ENCODE measurements at places on chromosomes 16 and 17. TPM values are rescaled to one million over a fixed set of nuclear protein-coding genes. Genes with fewer than 3 reads are reported as not detected.
A peak's percentile ranks its signal among the peaks of the same experiment; 100 is the strongest.

BAHCC1 gene
- not detected for total RNA-seq

SKAP1 gene
- total RNA-seq: 60.5 TPM

SPNS3 gene
- total RNA-seq: 20.4 TPM

CNTNAP1 gene
- 1.5 TPM for total RNA-seq

SLFN14 gene
- not detected for total RNA-seq

CD300LB gene
- total RNA-seq: not detected

ITGB4 gene
- 0.83 TPM for total RNA-seq

PRSS22 gene
- total RNA-seq: not detected

SYNGR3 gene
- total RNA-seq: 5.7 TPM

ERAL1 gene
- total RNA-seq: 60.4 TPM

ITGB3 gene
- not detected for total RNA-seq

VWA3A gene
- not detected for total RNA-seq

KRTAP2-2 gene
- total RNA-seq: not detected

UMOD gene
- not detected for total RNA-seq

EVPLL gene
- total RNA-seq: not detected

SRSF2 gene
- 241 TPM for total RNA-seq

DNA sequence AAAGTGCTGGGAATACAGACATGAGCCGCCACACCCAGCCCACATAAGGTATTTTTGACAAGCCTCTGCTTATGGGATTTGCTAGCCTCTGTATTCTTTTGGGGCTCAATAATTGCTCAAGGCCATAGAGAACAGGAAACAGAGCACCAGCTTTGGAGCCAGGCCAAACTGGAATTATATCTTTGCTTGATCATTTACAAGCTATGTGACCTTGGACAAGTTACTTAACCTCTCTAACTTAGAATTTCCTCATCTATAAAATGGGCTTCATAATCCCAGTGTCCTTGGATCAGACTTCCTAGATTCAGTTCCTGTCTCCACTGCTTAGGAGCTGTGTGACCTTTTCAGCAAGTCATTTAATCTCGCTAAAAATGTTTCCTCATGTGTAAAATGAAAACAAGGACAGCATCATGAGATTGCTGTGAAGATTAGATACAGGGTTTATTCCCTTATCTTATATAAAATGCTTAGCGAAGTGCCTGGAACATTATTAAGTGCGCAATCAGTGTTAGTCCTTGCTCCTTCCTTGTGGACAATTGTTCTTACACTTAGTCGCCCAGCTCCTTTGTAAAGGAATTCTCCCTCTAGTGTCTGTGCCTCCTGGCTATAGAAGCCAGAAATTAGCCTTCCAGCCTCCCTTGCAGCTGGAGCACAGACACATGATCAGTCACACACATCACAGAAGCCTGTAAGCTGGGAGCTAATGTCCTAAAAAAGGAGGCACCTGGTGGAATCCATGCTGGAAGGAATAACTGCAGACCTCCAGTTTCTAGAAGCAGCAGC, 16.6 kb downstream of the KRT9 start:
- DNase-seq: no peak

- DNase-seq: no peak
Measured at GRCh38 chr16:53103811-53104210, 49.0 kb downstream of the CHD9 start.

- no peak for DNase-seq
Measured at GRCh38 chr16:52123842-52124241, 423.1 kb downstream of the TOX3 start.

- DNase-seq: no peak
Measured at GRCh38 chr16:51236583-51236982, 85.5 kb upstream of the SALL1 start.

GRCh38 chr16:64617836-64618476, 503.9 kb downstream of the CDH11 start:
- no peak for DNase-seq

GRCh38 chr16:79909571-79909970, 309.0 kb upstream of the MAF start:
- no peak for DNase-seq

DNA sequence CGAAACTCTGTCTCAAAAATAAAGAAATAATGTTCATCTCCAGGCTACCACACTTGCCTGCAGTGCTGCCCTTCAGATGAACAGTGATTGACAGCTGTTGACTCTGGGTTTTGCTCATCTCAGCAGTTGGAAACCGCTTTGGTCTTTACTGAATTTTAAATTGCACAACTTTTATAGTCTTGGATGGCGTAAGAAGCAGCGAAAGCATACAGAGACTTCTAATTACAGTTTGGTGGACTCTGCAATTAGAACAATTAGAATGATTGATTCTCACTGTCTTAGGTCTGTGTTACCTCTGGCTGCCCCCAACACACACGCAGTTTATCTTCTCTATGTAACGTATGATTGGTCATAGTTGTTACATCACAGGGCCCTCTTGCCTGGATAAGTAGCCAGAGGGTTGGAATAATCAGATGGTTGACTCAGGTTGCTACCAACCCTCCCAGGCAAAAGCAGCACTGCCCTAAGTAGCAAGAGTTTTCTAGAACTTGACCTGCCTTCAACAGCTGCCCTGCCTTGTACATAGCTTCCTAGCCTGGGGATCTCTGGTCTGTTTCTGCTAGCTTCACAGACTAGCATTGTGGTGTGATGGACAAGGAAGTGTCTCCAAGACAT, 1.9 kb upstream of the NAT9 start:
- no peak for DNase-seq

- no peak for DNase-seq
Measured at GRCh38 chr17:75525806-75526554, 483 bp downstream of the LLGL2 start.

DNA sequence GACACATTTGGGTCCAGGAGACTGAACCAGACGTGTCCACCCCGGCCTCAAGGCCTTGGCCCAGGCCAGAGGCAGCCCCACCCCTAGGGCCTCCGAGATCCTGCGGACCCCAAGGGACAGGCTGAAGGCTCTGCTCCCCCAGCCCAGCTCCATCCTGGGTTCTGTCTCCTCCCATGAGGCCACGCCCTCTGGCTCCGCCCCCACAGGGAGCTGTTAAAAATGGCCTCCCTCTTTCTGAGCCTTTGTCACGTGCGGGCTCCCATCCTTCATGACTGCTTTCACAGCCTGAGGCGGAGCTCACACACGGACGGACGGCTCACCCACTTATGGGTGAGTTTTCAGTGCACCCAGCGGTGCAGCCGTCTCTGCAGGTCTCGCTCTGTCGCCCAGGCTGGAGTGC, 6.5 kb upstream of the CACNA1H start:
- no peak for DNase-seq

GRCh38 chr17:64216338-64217248, 46.5 kb downstream of the TEX2 start:
- no peak for DNase-seq

- DNase-seq: no peak
Measured at GRCh38 chr17:44071772-44072171, 1.2 kb downstream of the G6PC3 start.

GRCh38 chr16:64272028-64272427, 849.8 kb downstream of the CDH11 start:
- DNase-seq: no peak

DNA sequence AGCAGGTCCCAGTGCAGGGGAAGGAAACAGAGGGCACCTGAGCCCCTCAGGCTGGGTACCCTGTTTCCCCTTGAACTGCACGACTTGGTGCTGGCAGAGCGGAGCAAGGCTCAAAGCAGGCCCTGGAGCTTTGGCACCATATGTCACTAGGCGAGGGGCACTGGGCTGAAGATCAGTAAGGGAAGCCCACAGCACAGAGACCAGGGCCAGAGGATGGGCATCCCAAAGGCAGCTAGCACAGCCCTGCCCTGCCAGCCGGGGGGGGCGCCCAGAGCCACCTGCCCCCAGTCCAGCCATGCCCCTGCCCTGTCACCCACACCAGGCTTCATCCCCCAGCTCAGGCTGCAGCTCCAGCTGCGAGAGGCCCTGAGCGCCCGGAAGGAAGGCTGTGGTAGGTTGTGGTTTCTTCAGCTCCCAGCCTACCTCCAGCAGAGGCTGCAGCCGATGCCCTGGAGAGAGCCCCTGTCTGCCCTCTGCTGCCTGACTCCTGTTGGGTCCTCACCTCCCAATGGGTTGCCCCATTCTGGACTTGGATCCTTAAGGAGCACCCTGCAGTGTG, 10.9 kb downstream of the NHERF1 start:
- DNase-seq: peak; percentile 70

- no peak for DNase-seq
Measured at GRCh38 chr17:27495460-27495859, 39.2 kb downstream of the KSR1 start.

DNA sequence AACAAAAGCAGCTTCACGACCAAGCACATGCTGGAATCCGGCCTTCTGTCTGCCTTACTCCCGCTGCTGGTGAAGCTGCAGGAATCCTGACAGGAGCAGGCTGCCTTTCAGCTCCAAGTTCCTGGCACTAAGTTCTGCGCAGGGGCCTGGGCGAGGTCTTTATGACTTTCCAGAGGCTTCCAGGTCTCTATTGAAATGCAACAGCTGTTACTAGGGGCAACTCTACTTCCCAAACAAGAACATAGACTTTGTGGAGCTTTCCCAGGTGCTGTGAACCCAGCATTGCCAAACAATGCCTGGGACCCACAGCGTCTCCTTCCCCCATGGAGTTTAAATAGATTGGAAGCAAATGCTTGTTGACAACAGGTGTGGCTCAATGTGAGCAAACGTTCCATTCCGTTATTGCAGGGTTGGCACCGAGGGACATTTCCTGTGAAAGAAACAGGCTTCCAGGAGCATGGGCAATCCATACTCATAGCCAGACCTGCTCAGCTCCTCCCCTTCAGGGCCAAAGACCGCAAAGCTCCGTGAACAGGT, 156.0 kb downstream of the CDH13 start:
- DNase-seq: no peak

DNA sequence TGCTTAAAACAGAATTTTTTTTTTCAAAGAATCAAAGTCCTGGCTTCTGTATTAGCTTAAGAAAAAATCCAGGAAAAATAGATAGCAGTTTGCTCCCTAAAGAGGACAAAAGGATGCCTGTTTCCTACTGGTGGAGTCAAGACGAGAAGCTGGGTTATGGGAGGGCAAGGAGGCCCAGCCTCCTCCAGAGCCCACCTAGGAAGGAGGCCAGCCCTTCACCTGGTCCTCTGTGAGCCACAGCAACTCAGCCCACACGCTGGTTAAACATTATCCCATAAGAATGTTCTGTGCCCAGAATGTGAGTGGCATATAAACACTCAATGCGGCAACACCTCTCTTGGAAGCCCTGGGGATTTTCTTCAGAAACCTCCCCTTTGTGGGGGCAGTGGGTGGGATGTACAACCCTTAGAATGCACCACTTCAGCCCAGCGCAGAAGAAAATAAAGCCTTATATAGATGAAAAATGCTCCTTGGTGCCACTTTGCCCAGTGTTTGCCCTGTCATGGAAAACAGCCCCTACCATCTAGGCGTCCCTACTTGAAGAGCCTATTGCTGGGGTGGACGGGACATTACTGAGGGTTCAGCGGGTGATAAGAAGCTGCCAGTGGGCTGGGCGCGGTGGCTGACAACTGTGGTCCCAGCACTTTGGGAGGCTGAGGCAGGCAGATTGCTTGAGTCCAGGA, 48.0 kb downstream of the TEKT5 start:
- DNase-seq: no peak

- peak; percentile 60 for DNase-seq
Measured at GRCh38 chr16:56789360-56789759, 59.4 kb downstream of the NUP93 start.

DNA sequence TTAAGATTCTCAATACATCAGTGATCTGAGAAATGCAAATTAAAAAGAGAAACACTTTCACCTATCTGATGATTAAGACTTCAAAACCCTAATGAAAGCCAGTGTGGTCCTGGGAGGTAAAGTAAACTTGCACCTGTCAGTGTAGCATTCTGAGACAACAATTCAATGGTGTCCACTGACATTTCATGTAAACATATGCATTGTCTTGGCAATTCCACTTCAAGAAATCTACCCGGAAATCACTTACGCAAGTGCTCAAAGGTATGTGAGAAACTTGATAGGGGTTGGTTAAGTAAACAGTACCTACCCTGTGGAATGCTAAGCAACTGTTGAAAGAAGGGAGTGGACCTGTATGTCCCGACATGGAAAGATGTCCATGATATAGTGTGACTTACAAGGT, 2.1 kb downstream of the ST6GALNAC1 start:
- no peak for DNase-seq

DNA sequence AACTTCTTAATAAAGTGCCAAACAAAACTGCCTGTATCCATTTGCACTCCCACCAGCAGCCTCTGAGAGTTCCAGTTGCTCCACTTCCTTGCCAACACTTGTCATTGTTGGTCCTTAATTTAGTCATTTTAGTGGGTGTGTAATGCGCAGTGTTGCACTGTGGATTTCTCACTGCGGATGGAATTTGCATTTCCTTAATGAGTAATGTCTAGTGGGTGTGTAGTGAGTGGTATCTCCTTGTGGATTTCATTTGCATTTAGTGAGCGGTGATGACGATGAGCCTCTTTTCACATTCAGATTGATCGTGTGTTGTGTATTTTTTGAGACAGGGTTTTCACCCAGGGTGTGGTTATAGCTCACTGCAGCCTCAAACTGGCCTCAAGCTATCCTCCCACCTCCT, 4.1 kb upstream of the MSLN start:
- no peak for DNase-seq
